Activated naive CD4-positive, alpha-beta T cell (primary cell): ENCODE measurements at places on chromosomes 7 and 10.
A peak's percentile ranks its signal among the peaks of the same experiment; 100 is the strongest.

GRCh38 chr10:124351481-124352220 lies 67.1 kb downstream of the OAT start:
- DNase-seq = no peak

- no peak for DNase-seq
Observed at GRCh38 chr10:27482984-27483956, 20.8 kb upstream of the RAB18 start.

- DNase-seq = no peak
Observed at GRCh38 chr10:27345455-27345920, 104.9 kb upstream of the ACBD5 start.

DNA sequence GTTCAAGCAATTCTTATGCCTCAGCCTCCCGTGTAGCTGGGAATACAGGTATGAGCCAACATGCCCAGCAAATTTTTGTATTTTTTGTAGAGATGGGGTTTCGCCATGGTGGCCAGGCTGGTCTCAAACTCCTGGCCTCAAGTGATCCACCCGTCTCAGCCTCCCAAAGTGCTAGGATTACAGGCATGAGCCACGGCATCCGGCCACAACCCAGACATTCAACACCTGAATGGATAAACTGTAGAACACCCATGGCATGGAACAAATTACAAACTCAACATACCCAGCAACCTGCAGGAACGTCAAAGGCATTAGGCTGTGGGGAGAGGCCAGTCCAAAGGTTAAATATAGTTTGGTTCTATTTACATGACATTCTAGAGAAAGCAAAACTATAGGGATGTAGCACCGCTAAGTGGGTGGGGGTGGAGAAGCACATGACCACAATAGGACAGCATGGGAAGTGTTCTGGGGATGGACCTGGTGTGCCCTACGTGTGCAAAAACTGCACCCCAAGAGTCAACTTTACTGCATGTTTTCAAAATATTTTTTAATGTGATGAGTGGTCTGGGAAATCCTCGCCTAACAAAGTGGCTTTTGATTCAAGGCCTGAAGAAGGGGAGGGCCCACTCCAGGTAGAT lies 6.5 kb upstream of the PGAM2 start:
- no peak for DNase-seq

- no peak for DNase-seq
Observed at GRCh38 chr10:77328272-77328816, 309.3 kb downstream of the KCNMA1 start.

DNA sequence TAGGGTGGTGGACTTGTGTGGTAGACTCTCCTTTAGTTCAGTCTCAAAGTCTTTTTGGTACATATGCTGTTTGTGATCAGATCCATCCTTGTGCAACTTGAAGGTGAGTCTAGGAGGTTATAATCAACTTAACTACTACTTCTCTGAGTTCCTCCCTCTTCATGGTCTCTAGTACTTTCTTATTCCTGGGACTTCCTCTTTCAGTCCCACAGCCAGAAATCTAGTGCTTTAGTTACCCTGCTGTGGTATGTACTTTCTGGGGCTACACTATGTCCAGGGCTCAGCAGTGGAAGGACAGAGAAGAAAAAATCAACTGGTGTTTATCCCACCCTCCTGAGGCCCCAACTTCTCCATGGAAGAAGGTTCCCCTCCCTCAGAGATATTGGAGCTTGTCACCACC lies 19.4 kb upstream of the ATAD1 start:
- no peak for DNase-seq

- peak; percentile 46 for DNase-seq
Observed at GRCh38 chr10:133318494-133319127, 9.9 kb downstream of the ZNF511 start.

DNA sequence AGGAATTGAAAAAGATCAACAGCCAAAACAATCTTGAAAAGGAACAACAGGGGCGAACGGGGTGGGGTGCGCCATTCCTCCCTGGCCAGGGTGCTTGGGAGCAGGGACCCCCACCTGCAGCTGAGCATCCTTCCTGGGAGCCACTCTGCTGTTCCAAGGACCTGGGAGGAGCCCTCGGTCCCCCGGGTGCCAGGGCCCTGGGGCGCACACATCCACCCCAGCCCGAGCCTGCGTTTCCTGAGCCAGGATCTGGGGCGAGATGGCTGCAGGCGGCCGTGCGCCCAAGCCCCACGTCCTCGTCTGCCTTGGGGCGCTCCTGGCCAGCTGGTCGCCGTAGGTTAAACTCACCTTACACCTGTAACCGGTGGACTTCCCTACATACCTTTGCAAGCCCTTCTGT lies 10.6 kb downstream of the AP3M1 start:
- no peak for DNase-seq

GRCh38 chr7:102424129-102424551 lies 9.2 kb upstream of the ORAI2 start:
- no peak for DNase-seq
